ENCODE measurements at places on chromosomes 2 and 18. TPM values are rescaled to one million over a fixed set of nuclear protein-coding genes. Genes with fewer than 3 reads are reported as not detected.

DNA sequence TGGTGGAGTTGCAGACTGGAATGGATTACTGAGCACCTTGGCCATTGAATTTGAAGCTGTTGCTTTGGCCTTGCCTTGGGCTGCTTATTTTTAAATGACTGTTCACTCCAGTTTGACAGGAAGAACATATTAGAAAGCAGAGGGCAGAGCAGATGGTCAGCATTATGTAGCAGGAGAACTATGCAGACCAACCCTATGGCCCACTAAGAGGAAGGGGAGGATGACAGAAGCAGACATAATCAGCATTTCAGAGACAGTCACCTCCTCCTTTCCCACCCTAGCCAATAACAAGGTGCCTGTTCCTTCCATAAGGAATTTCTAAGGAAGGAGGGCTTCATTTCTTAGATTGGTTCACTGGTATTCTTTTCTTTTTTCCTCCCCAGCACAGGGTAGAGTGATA, 2.4 kb downstream of the CHRNA1 start:
- DNase-seq, result no peak

DNA sequence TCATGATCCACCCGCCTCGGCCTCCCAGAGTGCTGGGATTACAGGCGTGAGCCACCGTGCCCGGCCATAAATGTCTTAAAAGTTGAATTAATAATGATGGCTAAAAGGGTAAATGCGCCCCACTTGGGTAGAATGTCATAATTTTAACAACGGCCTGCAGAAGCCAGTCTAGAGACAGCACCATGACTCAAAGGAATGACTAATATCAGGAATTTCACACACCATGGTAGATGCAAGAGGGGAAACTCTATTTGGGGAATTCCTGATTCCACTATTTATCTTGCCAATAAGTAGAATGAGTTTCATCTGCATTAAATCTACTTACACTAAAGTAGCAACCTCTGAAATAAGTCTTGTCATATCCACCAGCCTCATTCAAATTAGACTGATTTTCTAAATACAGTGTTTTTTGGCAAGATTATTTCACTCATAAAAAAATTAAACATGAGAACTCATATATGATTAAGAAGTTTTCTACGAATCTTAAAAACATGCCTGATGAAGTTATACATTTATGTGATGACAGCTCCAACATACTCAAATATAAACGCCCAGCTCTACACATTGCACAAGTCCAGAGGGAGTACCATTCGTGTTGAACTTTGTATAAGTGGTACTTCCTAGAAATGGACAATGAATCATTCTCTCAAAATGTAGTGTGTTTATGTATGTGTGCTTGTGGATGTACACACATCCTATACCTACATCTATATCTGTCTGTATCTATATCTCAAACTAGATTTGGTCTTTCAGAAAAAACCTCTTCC, 309.7 kb downstream of the IRS1 start:
- no peak for DNase-seq

DNA sequence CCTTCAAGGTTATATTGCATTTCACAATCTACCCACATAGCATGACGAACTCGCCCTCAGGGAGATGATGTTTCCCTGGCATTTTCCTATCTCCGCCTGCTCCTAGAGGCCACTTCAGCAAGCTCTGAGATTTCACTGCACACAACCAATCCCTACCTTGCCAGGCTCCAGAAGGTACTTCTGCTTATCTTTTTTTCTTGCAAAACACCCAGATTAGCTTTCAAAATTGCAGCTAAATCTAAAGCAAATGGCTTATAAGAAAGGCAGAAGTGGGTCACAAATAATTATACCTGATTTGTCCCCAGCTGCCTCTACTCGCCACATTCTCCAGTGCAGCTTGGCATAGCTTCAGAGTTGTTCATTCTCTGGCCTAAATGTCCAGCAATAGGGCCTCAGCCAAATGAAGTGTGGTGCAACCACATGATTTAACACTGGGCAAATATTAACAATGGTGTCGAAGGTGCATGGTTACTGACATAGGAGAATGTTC, 32.4 kb upstream of the MRPL19 start:
- no peak for DNase-seq

GRCh38 chr2:88209521-88210131, 39.5 kb downstream of the THNSL2 start:
- DNase-seq, result no peak

- no peak for DNase-seq
These were observed 89.0 kb downstream of the UGGT1 start for GRCh38 chr2:128180031-128180430.

GRCh38 chr2:187157046-187157445, 291.0 kb downstream of the CALCRL start:
- no peak for DNase-seq

DNA sequence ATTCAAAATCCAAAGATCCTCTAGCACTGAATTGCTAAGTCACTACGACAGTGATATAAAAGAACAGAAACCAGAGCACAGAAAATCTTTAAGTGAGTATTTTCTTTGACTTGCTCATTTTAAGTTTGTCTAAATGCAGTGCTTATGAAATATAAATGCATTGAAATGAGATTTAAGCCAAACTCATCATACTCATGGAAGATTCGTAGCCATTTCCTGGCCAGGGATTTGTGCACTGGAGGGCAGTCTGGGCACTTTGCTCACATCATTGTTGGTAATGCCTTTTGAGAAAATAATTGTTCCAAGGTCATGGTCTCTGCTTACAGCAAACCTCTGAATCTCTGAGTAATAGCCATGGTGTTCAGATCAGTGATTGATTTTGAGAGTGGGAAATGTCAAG, 307.7 kb downstream of the ARHGAP15 start:
- DNase-seq, result no peak

GRCh38 chr2:110167326-110168000, 37.4 kb downstream of the NPHP1 start:
- DNase-seq, result no peak

DNA sequence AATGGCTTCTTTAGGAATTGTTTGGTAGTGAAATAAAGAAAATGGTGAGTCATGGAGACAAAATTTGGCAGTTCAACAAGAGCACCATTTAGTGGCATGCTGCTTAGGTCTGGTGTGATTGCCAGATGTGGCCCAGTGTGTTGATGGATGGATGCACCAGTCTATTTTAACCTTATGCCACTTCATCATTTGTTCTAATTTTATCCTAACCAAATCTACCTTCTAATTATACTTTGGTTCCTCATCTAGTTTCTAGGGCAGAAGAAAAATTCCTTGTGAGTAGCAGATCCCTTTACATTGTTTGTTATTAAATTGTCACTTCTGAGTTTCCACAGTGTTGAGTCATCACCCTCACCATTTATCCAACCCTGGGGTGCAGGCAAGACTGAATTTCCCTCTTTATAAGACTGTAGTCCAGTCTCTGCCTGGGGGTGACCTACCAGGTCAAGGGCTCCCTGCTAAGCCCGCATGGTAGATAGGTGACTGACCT, 32.5 kb downstream of the NABP1 start:
- DNase-seq, result no peak

DNA sequence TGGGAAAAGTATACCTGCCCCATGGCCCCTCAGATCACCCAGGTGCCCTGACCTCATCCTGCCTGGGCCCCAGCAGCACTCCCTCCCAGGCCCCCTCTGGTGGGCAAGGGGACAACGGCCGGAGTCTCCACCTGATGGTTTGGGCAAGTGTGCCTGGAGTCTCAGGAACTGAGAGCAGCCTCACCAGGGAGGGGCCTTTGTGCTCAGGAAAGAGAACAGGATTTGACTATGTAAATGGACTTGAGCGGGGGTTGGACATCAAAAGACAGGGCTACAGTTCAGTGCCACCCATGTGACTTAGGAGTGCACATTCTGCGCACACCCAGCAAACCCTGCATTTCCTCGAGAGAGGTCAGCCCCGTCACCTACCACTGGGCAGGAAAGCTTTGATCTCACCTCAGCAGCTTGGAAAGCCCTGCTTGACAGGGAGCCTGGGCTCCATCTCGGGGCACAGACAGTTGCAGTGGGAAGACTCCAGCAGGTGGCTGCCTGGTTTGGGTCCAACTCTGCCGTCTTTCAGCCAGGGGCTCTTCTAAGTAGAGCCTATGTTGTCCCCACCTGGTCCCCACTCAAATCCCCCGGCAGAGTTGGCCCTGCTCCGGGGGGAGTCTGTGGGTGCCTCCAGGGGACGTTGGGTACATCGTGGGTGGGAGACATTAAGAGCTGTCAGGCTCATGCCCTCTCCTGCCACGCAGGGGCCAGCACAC, 3.3 kb downstream of the INPP5D start:
- DNase-seq, result no peak

- no peak for DNase-seq
These were observed 2.5 kb downstream of the LTBP1 start for GRCh38 chr2:32949260-32949659.

DNA sequence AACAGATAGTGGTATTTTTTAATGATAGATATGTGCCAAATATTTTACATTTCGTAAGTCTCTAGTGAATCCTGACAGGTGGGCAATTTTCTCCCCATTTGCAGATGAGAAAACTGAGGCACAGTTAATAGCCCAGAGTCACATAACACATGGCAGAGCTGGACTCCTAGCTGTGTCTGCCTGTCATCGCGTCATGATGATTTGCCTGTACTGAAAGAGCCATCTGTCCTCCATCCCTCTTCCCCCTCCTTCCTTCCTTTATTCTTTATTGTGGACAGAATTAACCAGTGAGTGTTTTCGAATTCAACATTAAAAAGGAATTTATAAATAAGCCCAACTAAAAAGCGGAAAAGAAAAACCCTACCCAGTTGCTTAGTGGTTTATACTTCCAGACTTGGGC, 3.2 kb downstream of the DNAJB2 start:
- DNase-seq, result no peak

GRCh38 chr2:240572141-240573031, 4.1 kb downstream of the RNPEPL1 start:
- no peak for DNase-seq

GRCh38 chr2:56444339-56444738, 260.5 kb downstream of the CCDC85A start:
- DNase-seq, result no peak

DNA sequence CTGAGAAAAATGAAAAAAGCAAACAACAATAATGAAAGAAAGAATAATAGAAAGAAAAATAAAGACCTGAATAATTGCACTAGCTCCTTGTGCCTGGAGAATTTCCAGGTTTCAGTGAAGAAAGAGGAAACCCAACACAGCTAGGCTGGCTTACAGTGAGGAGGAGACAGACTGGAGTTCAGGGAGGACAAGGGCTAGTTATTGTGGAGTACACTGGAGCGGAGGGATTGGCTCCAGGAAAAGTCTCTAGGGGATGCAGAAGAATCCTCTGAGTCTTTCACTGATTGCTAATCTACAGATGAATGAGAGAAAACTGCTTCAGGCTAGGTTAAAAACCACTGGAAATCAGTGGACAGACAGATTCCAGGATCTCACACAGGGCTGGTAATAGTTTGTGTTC, 163.6 kb upstream of the RBMS1 start:
- no peak for DNase-seq

- DNase-seq, result no peak
These were observed 1.2 kb downstream of the TGOLN2 start for GRCh38 chr2:85326406-85327159.

- no peak for DNase-seq
These were observed 738 bp downstream of the CHST9 start for GRCh38 chr18:27184115-27185024.

DNA sequence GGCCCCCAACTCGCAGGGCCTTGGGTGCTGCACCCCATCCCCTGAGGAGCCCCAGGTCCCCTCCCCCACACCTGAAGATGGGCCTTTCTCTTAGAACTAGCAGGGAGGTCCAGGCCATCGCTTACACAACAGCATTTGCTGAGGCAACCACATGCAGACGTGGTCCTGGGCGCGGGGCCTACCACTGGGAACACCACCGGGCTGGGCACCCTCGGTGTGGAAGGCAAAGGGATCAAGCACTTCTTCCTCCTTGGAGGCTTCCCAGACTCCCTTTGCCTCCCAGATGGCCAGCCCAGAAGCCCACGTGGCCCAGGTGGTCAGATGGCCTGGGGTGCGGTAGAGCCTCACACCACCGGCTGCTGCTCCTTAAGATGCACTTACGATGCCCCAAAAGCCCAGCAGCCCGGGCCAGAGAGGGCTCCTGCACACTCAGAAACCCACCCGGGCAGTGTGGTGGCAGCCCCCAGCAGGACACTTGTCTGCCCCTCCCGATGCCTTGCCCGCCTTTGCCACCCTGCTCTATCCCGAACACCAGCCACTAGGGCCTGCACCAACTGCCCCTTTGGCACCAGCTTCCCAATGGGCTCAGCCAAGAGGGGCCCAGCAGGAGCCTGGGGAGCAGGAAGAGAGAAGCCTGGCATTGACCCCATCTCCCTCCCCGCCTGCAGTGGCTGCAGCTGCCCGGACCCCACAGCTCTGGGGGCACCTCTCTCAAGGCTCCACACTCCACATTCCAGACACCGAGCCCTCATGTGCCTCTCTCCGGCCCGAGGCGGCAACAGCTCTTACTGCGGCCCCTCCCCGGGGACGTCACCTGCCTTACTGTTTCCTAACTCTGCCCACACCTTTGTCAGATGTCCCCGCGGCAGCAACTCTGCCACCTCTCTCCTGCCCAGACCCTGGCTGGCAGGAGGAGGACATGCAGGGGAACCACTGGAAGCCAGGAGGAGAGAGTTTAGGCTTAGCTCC, 13.9 kb upstream of the MLPH start:
- DNase-seq, result no peak

GRCh38 chr2:241750076-241750840, 15.8 kb downstream of the D2HGDH start:
- no peak for DNase-seq

DNA sequence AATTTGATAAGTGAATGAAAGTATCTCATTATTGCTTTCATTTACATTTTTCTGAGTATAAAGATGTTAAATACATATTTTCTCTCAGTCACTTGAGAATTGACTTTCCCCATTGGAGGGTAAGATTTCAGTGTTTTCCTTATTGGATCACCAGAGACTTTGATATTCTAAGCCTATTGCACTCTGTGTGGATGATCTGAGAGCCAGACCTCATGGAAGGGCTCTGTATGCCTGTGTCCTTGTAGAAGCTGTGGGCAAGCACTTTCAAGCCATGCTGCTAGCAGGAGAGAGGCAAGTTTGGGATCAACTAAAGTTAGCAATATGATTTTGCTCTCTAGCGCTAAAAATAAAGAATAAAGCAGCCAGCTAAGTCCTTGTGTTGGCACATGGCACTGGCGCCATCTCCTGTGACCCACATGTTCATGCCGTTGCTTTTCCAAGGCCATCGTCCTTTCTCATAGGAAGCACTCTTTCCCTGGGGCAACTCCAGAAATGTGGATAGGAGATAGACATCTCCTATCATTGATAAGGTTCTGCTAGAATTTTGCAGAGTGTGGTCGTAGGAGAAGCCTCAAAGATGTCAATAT, 72.6 kb downstream of the AOX1 start:
- DNase-seq, result no peak

GRCh38 chr2:37982147-37982582, 57.1 kb downstream of the RMDN2 start:
- no peak for DNase-seq

Gene CPS1
- total RNA-seq, result 18.0 TPM

Gene ANKRD30BL
- total RNA-seq, result not detected

Gene FRZB
- total RNA-seq, result not detected

Gene OXER1
- not detected for total RNA-seq

Gene CYRIA
- 27.0 TPM for total RNA-seq

Gene PPP1R1C
- not detected for total RNA-seq

Gene ICA1L
- total RNA-seq, result 1.8 TPM

Gene GTF2A1L
- 0.74 TPM for total RNA-seq

Gene AQP12A
- total RNA-seq, result not detected

Gene RAB27B
- 0.13 TPM for total RNA-seq

Gene ANKRD29
- total RNA-seq, result 0.46 TPM

Gene MFF
- 58.7 TPM for total RNA-seq

Gene IRS1
- total RNA-seq, result 0.07 TPM

Gene ATOH8
- 23.8 TPM for total RNA-seq

Gene TCF7L1
- total RNA-seq, result 3.5 TPM

Data from pulmonary artery endothelial cell (primary cell).